Stimulated activated CD8-positive, alpha-beta memory T cell treated with anti-CD3 and anti-CD28 coated beads, Interleukin-4, amount 100 ng/mL, for 1 hour (primary cell): ENCODE measurements at places on chromosomes 2 and 18.

DNA sequence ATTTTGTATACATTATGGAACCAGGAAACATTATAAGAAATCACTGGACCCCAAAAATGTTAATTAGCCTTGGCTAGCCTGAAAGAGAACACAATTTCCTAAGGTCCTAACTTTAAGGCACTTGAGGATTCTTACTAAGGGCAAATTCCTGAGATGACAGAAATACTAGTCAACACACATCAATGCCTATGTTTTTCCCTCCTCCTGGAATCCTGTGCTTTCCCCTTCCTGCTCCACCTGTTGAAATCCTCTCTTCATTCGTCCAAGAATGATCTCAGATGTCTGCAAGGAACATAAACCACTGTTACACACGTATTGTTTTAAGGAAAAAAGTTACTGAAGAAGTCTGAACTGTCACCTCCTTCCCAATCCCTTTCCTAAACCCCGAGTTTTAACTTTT is 21.2 kb upstream of the DARS1 start:
- DNase-seq, result no peak

GRCh38 chr2:120287183-120288015 is 34.7 kb downstream of the RALB start:
- DNase-seq, result no peak

- DNase-seq, result no peak
Observed at GRCh38 chr18:62518460-62519375, 4.1 kb upstream of the ZCCHC2 start.

- no peak for DNase-seq
Observed at GRCh38 chr2:23520256-23520655, 135.3 kb downstream of the KLHL29 start.
